AML-193 (cell line): ENCODE measurements at places on chromosomes 7 and 10.

GRCh38 chr10:57968328-57969016 is 299.2 kb downstream of the IPMK start:
- DNase-seq: no peak

DNA sequence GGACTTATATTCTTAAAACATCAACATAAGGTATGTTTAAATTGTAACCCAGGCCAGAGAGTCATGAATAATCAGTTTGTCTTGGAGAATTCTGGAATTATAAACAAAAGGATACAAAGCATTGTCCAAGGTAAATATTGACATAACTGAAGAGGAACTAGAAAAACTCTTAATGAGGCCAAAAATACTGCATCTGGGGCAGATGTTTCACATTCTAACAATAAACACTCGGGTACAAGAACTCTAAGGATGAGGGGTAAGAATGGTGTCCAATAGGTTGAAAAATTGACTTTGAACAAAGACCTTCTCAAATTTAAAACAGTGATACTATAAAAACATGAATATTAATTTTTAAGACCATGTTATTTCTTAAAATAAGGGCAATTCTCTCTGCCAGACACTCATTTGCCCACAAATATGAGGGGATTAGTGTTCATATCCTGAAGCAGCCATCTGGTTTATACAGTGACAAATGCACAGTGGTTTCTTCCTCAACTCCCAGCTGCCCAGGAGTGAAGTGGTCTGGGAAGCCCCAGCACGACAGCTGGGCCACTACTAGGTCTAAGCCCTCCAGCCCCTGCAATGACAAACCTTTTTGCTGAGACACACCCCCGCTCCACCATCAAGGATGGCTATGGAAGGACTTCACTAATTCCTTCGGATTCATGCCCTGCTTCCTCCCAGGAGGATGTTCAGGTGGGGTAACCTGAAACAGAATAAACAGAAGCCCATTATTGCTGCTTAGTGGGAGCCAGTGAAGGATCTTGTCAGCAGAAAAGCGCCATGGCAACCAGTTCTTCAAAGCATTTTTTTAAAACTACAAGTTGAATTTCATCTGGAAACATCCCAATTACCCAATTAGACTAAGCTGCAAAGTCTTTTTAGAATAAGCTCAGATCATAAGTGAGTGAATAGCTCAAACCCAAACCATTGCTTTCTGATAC is 107.5 kb upstream of the ARID5B start:
- DNase-seq: no peak

GRCh38 chr10:70284542-70285475 is 1.0 kb upstream of the NPFFR1 start:
- no peak for DNase-seq

DNA sequence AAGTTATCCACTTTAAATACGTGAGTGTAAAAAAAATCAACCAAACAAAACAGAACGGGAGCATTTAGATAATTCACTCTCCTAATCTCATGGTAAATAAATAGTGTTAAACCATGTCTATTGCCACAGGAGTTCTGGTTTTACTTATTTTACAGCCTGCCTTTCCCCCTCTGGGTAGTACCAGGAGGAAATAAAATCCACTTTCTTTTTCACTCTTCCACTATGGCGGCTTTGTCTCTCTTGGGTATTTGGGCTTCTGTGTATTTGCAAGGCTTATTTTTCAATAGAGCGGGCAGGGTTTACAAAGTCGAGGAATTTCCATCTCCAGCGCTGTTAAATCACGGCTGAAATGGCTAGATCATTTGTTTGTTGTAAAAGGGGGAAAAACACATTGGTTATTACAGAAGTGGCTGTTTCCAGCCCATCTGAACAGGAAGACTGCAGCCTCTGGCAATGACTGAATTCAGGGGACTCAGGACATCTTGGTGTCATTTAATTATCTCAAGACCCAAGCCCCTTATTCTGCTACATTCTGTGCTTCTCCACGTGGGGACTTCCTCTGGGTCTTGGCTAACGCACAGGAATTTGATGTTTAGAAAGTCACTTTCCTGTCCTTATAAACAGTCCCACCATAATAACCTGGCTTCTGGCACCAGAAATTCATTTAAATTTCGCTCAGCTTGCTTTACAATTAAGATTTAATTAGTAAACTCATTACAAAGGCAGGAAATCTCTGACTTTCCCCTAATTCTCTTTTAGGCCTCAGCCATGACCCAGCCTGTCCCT is 323.9 kb downstream of the GATA3 start:
- no peak for DNase-seq

- no peak for DNase-seq
Measured at GRCh38 chr10:52226197-52226847, 87.8 kb upstream of the DKK1 start.
